AG04450 (cell line): ENCODE measurements at places on chromosomes 3 and 15.

GRCh38 chr3:178671377-178671776, 135.1 kb downstream of the KCNMB2 start:
- no peak for DNase-seq

GRCh38 chr3:177483182-177483967, 286.1 kb upstream of the TBL1XR1 start:
- no peak for DNase-seq

DNA sequence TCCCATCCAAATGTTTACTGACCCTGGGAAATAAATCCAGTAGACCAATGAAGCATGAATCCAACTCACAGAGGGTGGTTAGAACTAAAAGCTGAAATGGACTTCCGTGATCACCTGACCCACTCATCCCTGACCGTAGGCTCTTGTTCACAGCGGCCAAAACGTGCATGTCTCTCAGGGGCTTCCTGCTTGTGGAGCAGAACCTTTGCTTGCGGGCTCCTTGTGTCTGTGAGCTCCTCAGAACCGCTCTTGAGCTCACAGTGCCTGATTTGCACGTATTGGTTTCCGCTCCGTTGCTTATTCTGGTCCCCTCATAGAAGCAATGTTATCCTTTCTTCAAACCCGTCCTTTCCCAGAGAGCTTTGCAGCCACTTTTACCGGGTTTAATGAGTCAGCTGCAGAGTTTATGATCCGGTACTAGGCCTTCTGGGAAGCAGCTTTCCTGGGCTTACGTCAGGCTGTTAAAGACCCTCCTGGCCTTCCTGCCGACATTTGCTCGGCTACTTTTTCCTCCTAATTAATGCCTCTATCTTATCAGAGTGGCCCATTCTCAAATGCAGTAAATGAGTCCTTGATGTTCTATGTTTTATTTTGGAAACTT, 35.4 kb downstream of the LIPC start:
- no peak for DNase-seq

- no peak for DNase-seq
Observed at GRCh38 chr15:78992416-78993256, 47.8 kb upstream of the CTSH start.

DNA sequence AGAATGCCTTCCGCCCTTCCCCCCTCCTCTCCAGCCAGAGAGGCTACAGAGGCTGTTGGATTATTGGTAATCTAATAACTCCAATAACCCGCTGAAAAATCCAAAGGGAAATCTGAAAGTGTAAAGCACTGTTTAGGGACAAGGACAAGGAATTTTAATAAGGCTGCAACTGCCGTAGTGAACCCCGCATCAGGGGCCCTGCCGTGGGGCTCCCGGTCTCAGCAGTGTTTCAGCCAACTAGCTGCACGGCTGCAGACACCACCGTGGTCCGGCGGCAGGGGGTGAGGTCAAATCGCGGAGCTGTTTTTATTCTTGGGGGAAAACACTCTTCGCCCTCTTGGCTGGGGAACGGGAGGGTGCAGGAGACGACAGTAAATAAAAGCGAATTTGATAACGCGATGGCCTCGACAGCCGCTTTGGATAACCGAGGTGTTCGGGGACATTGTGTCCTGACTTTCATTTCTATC, 6.1 kb downstream of the BCL6 start:
- DNase-seq = no peak

- peak; percentile 27 for DNase-seq
Observed at GRCh38 chr15:78306176-78306774, 6.9 kb upstream of the SKIC8 start.

DNA sequence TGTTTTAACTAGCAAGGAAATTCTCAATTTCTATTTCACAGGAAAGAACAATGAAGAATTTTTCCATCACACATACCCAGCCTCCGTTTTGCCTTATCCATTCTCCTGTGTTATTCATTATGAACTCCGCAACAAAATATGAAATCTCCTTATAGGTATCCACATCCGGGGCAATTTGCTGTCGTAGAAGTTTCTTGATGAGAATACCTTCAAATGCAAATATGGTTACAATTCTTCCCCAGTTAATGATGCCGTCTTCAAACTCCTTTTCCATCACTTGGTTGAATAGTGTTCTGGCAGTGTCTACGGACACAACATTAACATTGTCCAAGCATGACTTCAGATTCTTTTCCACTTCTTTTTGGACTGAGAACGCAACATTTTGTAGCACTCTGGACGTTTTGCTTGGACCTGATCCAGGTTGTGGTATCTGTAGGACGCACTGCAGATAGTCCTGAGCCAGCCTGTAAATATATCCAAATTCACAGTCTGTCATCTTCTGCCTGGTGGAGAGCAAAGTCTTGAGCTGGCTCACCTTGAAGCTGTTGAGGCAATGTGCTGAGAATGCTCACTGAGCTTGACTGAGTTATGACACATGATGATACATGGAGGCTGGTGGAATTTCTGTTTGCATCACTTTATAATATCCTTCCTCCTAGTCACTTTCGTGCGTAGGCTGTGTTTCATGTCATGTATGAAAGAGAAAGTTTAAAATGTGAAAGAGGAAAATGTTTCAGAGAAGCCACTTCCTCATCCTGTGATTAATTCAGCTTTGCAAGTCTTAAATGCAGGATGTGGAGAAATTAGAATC, at the start of gene BCL2A1:
Gene BCL2A1, minus strand, starts transcription at position 573 of the 811 bp plus-strand sequence. Its CDS starts 77 bp downstream, at position 496.
- peak; percentile 56 for DNase-seq

DNA sequence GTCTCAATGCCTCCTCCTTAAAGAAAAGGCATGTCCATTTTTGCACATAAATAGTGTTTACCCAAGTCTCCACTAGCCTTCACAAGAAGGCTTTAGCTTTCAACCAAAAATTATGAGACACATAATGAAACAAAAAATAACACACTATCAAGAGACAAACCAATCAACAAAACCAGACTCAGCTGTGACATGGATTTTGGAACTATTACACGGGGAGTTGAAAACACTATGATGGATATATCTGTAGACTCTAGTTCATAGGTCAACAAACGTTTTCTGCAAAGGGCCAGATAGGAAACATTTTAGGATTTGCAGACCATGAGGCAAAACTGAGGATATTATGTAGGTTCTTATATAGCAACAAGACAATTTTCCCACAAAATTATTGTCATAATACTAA, 24.9 kb downstream of the MYL3 start:
- DNase-seq = no peak

GRCh38 chr3:56987238-56987895, 73.1 kb upstream of the SPATA12 start:
- DNase-seq = no peak

GRCh38 chr15:64781299-64781698, 5.9 kb upstream of the RBPMS2 start:
- no peak for DNase-seq

- no peak for DNase-seq
Observed at GRCh38 chr3:194100856-194101390, 35.0 kb upstream of the HES1 start.

GRCh38 chr3:155495387-155495786, 201.9 kb upstream of the STRIT1 start:
- no peak for DNase-seq

DNA sequence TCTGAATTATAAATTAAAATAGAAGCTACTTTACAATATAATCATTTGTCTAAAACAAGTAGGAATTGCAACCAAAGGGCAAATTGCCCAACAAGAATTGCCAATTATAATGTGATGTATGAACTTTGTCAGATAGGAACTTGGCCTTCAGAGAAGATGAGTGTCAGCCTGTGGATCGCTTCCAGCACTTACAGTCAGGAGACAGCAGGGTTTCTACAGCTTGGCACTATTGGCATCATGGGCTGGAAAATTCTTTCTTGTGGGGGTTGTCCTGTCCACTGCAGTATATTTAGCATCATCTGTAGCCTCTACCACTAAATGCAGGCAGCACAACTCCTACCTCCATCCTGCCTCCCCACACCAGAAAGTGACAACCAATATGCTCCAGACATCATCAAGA, 48.1 kb upstream of the CRBN start:
- DNase-seq = no peak

DNA sequence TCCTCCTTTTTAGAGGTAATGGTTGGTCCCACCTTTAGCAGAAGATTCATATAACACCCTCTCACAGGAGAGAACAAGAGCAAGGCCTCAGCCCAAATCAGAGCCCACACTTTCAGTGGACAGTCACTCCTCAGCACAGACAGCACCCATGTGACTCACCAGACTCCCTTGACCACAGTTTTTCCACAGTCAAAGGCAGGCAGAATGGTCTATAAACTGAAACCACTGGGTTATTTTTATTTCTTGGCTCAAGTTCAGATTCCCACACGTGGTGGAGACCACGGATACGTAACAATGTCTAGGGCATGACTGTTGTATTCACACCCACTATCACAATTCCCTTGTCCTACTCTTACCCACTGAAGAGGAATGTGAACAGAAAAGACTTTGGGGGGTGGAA, 237.8 kb upstream of the UBE2E1 start:
- peak; percentile 77 for DNase-seq

GRCh38 chr3:101069901-101070798, 76.9 kb upstream of the ABI3BP start:
- no peak for DNase-seq

DNA sequence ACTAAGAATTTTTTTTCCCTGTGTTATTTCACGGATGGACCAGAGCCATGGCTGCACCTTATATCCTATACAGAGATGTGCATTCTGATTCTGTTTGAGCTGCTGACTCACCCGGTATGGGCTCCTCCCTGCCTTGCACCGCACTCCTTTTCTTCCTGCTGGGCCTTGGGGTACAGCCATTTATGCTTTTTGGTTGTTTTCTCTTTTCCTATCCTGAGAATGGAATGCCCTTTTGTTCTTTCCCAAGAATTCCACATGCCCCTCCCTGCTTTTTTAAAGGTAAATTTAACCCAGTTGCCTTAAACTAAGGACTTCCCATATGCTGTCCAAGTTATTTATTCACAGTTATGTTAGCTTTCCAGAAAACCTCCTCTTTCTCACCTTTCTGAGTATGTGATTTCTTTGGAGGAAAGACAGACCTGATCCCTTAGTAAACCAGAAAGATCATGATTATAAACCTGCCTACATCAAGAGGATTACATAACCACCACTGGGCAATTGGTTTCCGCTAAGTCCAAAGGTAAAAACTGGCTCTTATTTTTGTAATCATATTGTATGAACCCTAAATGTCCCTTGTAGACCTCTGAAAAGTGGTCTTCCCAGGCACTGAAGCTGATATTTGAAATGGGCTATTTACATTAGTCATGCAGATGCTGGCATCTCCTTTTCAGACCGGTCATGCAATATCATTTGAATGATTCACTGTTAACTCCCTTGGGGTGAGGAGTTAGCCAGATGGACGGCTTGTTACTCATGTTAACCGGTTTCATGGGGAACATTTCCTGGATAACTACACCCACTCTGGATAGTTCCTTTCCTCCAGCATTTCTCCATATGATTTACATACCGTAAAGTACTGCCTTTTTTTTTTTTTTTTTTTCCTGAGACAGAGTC, 45.5 kb downstream of the TMOD3 start:
- peak; percentile 91 for DNase-seq

DNA sequence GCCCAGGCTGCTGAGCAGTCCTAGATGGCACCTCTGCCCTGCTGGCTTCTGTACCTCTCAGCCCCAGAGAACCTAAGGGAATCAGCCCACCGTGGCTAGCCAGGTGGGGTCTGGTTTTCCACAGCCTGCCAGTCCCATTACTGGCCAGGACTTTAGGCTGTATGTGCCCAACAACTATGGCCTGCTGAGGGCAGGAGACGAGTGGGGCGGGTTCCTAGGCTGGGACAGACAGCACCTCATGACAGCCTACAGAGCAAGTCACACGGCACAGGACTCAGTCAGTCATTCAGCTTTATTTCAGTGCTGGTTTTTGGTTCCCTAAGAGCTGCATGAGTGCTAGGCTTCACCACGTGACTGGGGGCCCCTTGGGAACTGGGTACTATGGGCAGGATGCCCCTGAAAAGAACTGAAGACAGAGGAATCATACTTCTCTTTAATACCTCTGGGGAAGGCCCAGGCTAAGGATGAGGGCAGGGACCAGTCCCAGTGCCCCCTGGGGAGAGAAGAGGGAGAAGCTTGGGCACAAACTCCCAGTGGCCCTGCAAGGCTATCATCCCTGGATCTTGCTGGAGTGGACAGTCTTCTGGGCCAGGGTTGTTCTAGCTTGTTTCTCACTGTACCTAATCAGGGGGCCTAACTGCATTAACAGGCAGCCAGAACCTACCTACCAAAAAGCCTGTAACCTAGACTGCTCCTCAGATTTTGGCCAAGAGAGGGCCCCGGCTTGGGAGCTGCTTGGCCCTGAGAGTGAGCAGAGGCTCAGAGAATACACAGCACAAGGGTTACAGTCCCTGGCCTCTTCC, 14.8 kb downstream of the CLK3 start:
- no peak for DNase-seq

DNA sequence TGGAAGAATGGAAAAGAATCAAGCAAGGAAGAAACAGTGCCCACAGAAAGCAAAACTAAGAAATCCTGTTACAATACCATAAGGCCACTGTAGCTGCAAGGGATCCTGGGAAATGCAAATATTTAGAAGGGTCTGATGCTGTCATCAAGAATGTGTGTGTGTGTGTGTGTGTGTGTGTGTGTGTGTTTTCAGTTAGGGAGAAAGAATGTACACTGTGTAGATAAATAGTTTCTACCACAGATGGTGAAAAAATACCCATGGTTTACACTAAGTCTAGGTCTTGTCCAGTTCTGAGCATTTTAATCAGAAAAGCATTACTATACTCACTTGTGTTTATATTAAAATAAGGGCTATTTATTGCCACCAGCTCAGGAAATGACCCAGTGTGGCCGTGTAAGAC, 355.0 kb downstream of the RBMS3 start:
- DNase-seq = no peak

- peak; percentile 46 for DNase-seq
Observed at GRCh38 chr3:108036984-108037741, 53.7 kb downstream of the CD47 start.

- DNase-seq = no peak
Observed at GRCh38 chr15:81843757-81844407, 201.9 kb downstream of the MEX3B start.

- DNase-seq = no peak
Observed at GRCh38 chr15:59741274-59741906, 52.3 kb upstream of the BNIP2 start.

DNA sequence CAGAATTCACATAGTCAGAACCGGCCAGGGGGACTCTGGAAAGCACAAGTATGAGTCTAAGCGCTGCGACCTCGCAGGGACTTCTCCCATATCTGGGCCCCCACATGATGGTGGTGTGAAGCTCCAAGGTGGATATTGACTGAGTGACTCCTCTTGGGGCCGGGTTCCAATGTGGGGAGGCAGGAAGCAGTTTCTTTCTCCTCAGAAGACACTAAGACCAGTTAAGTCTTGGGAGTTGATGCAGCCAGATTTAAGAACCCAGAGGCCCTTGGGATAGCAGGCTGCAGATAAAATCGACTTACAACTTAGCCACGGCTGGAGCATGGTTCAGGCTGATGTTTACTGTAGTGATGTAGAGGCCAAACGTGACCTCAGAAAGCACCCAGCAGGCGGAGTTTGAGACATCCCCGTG, 55.4 kb upstream of the KLF13 start:
- DNase-seq = no peak
